Esophagus mucosa (tissue), 1 donor: ENCODE measurements at places on chromosomes 16 and 17.
A peak's percentile ranks its signal among the peaks of the same experiment; 100 is the strongest.

GRCh38 chr16:31465788-31466370 is 6.1 kb upstream of the TGFB1I1 start:
- ATAC-seq = peak; percentile 6

DNA sequence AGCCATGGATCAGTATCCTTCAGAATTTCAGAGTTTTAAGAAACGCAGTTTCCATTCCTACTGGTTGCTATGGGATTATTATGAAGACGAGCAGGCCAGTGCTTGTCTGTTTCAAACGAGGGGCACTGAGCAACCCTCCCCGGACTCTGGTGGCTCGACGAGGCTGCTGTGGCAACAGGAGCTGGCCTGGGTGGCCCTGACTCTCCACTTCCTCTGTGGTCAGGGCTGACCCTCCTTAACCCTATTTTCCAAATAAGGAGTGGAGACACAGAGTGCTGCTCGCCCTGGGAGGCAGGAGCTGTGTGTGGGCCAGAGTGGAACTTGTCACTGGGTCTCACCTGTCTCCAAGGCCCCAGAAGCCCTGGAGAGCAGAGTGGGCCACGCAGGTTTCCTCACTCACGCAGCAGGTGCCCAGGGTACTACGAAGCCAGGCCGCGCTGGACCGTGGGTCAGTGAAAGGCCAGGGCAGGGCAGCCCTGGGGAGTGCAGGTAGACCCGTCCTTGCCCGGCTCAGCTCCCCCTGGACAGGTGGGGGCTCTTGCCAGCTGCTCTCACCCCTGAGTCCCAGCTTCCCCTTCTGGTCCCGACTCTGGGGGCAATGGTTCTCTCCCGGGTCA is 3.3 kb downstream of the GALNS start:
- no peak for ATAC-seq

DNA sequence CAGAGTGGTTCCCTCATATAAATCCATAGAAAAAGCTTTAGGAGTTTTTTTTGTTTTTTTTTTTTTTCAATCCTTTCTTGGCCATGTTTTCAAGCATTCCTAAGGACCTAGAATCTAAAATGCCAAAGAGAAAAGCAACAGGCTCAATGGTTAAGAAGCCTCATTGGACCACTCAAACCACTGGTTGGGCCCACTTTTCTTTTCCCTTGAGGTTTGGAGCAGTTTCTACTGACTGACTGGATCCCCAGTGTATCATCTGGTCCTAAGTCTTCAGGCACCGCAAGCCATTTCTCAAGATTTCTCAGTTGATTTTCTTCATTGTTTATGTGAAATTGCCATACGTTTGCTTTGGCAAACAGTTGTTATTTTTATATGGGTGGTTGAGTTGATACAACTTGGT is 14.4 kb downstream of the METTL9 start:
- ATAC-seq = no peak

DNA sequence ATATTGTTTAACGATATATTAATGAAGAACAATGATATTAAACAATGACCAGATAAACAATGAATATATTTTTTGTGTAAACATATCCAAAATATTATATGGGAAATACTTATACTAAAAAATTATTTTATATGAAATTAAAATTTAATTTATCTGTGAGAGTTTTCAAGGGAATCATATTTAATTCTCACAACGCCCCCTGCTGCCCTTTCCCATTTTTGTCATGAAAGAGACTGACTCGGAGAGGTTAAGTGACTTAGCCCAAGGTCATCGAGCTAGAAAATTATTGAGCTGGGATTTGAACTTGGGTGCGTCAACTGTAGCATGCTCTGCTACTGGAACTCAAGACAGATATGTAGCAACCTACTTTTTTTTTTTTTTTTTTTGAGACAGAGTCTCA is 7.2 kb upstream of the MYCBPAP start:
- ATAC-seq = no peak

DNA sequence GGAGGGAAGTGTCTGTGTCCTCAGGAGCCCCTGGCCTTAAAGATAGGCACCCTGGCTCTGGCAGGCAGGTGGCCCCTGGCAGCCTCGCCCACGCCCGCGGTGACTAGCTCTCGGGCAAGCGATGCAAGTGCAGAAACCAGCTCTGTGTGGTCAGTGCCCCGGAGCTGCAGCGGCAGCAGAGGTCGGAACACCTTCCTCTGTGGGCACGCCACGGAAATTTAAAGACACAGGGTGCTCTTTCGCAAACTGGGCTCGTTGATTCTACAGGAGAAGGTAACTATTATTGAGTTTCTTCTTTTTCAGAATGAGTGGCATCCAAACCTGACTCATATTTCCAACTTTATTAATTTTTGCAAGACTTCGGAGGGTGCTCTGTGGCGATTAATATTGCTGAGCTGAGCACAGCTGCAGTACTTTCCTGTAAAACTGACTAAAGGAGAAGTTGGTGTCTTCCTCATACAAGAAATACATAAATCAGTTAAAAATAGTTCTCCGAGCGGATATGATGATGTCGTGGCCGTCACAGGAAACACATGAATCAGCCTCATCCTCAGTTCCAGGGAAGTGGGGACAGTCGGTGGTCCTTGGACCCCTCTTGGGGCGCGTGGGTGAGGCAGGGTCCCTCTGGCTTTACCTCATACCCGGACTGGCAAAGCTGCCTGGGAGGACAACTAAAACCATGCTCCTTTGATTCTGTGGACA is 120.2 kb downstream of the METRNL start:
- ATAC-seq = no peak

GRCh38 chr17:77444984-77445759 is 304.4 kb downstream of the SEC14L1 start:
- ATAC-seq = peak; percentile 64

- ATAC-seq = no peak
Measured at GRCh38 chr16:51159865-51160264, 8.8 kb upstream of the SALL1 start.

DNA sequence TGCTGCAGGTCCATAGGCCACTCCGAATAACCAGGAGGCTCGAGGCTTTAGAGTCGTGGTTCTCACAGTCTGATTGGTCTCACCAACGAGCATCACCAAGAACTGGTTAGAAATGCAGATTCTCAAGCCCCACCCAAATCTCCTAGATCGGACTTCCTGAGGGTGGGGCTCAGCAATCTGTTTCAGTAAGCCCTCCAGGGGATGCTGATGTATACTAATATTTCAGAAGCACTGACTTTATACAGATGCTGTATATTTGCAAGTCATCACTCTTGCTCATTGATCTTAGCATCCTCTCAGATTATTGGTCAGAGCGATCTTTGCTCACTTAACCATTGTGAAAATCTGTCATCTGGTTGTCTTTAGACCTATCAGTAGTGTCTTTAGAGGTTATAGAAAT is 4.4 kb upstream of the VAC14 start:
- no peak for ATAC-seq

DNA sequence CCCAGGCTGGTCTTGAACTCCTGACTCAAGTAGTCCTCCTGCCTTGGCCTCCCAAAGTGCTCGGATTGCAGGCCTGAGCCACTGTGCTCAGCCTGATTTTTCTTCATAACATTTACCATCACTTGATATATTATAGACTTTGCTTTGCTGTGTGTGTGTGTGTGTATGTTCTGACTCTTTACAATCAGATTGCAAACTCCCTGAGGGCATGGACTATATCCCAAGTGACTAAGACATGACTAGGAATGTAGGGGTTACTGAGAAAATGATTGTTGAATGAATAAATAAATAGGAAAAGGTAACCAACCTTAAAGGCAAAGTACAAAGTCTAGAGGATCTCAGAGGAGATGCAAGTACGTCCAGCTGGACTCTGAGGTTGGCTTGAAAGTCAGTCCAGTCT is 9.6 kb upstream of the OR2C1 start:
- no peak for ATAC-seq

- no peak for ATAC-seq
Measured at GRCh38 chr16:17413508-17413907, 57.3 kb downstream of the XYLT1 start.

DNA sequence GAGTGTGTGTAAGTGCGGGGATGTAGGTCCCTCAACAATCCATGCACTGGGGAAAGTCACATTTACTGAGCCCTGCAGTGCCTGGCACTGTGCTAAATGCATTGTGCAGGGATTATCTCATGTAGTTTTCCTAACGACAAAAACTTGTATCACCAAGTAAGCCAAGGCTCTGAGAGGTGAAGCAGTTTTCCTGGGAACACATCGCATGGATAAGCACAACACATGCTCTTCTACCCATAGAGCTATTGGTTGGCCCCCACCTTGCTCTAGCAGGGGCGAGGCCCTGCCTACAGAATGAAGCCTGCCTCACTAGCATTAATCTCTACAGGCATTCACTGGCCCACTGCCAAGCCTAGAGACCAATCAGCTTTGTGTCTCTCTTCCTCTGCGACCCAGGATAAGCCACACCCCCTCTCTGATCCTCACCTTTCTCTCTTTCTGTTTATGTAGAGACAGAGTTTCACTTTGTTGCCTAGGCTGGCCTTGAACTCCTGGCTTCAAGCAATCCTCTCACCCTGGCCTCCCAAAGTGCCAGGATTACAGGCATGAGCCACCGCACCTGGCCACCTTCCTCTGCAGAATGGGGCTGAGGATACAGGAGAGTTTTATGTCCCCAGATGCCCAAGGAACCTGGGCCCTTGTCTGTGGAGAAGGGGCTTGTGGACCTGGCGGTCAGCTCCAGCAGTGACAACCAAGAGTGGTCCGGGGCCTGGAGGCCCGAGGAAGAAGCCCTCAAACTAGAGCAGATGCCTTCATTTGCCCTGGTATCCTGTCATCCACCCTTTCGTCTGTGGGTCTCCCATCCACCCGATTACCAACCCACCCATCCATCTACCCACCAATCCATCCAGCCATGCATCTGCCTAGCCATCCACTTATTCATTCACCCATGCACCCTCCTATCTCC is 12.8 kb downstream of the CDH16 start:
- peak; percentile 73 for ATAC-seq

DNA sequence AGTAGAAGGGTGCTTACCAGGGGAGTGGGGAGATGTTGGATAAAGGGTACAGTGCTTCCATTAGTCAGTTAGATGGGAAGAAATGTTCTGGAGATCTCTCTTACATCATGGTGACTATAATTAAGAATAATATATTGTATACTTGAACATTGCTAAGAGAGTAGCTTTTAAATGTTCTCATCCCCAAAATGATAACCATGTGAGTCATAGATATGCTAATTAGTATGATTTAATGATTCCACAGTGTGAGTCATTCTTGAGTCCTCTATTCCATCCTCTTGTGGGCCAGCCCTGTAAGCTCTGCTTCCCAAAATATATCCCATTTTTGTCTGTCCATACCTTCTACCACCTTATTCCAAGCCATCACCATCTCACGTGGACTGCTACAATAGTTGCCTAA is 80.6 kb upstream of the CDH11 start:
- no peak for ATAC-seq

DNA sequence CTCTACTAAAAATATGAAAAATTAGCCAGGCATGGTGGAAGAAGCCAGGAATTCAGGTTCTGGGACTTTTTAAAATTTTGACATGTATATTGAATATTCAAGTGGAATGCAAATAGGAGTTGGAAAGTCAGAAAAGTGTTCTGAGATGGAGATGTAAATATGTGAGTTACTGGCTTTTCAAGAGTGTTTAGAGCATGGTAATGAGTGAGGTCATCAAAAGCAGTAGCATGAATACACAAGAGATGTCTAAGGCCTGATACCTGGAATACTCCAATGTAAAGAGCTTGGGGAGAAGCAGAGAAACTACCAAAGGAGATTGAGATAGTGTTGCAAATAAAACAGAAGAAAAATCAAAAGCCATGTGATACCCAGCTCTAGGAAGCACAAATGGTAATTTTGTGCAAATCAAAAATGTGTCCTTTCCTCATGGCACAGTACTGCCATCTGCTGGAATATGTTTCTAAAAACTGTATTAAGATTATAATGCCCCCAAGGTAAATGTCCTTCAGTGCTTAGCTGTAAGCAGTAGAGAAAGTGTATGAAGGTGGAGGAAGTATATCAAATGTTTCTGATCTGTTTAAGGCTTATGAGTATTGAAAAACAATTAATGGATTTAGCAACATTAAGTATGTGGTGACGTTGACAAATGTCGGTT is 908.4 kb downstream of the KCNJ18 start:
- no peak for ATAC-seq

GRCh38 chr16:85104147-85104546 is 8.1 kb downstream of the CIBAR2 start:
- ATAC-seq = no peak

DNA sequence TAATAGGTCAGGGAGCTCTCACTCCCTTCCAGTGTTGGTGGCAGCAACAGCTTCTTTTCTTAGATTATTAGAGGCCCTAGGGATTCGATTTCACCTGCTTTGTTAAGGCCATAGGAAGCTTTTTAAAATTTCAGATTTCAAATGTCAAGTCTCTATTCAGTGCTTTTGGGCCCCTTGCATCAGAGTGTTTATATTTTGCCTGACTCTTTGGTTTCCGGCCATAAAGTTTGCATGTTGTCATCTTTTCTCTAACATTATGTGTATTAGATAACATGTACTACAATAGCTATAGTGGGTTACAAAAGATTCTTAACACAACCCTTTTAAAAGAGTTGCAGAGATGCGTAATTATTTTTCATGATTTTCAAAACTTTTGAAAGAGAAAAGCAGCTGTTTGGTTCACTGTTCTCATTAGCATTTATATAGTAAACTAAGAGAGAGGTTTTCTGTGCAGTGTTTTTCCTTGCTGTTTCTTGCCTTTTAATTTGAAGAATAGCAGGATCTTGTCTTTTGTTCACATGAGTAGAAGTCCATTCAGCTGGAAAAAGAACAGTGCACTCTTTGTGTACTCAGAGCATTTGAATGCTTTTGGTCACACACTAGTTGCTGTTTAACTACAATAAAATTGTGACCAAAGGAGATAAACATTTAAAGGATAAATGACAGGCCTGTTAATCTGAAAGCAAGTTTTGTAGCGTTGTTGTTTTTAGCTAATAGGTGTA is 52.5 kb downstream of the FTO start:
- ATAC-seq = no peak

- ATAC-seq = no peak
Measured at GRCh38 chr16:25411396-25412081, 153.9 kb upstream of the ZKSCAN2 start.
